GF-D8 (cell line): ENCODE measurements at places on chromosomes 7 and 10.

DNA sequence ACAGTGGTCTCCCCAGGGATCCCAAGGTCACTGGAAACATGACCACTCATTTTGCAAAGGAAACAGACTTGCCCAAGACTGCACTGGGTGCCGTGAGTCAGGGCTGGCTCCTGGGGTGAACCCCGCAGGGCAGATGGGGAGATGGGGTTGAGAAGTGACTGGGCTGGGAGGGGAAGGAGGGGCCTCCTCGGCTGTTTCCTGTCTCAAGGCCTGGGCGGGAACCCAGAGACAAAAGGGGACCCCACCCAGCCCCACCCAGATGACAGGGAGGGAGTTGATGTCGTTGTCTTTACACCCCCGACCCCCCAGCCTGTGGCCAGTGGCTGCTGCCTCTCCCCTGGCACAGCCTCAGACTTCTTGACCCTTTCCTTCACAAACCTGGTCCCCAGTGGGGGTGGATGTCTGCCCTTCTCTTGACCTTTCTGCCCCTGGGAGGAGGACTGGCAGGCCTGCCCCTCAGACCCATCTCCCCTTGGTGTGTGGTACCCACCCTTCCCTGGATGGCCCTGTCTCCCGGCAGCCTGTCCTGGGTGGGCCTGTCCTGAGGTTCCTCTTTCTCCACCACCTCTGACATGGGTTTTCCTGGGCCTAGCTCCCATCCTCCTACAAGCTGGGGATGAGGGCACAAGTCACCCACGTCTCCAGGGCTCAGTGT is 1.4 kb downstream of the MYO1G start:
- no peak for DNase-seq

DNA sequence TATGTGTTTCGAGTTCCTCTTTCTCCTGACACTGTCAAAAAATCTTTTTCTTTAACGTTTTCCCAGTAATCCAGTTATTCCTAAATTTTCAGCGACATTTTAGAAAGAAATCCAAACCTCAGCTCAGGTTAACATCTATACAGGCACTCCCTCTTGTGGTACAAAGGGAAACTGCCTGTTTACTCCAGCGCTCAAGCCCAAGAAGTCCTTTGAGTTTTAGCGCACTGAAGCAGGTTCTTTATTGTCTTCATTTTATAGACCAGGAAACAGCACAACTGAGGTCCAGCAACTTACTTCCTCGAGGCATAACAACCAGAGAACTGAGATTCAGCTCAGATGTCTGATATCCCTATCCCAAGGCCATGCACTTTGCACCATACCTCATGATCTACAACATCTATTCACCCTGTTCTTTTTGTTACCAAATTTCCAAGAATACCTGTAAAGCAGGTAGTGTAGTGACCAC is 287.2 kb upstream of the MKLN1 start:
- peak; percentile 27 for DNase-seq

DNA sequence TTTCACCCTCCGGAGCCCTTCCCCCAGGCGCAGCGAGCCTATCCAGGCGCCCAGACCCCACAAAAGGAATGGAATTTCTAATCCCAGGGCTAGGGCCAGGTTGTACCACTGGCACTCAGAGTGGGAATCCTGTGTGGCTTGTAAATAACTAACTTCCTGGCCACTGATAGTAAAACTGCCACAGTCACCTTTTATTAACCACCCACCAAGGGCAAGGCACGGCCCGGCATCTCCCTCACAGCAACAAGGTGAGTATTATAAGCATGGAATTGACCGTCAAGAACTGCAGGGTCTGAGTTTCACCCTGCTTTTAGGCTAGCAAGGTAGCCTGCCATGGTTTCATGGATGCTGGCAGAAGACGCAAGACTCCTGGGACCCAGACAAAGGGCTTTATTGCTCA is 51.1 kb downstream of the SPOCK2 start:
- DNase-seq, result no peak

- no peak for DNase-seq
These were observed 184.8 kb upstream of the NRP1 start for GRCh38 chr10:33519130-33519860.

GRCh38 chr10:21011433-21012018 is 114.4 kb upstream of the NEBL start:
- DNase-seq, result no peak

- no peak for DNase-seq
These were observed 93.5 kb downstream of the ADARB2 start for GRCh38 chr10:1643908-1644179.
